ENCODE measurements at places on chromosomes 16 and 17.

DNA sequence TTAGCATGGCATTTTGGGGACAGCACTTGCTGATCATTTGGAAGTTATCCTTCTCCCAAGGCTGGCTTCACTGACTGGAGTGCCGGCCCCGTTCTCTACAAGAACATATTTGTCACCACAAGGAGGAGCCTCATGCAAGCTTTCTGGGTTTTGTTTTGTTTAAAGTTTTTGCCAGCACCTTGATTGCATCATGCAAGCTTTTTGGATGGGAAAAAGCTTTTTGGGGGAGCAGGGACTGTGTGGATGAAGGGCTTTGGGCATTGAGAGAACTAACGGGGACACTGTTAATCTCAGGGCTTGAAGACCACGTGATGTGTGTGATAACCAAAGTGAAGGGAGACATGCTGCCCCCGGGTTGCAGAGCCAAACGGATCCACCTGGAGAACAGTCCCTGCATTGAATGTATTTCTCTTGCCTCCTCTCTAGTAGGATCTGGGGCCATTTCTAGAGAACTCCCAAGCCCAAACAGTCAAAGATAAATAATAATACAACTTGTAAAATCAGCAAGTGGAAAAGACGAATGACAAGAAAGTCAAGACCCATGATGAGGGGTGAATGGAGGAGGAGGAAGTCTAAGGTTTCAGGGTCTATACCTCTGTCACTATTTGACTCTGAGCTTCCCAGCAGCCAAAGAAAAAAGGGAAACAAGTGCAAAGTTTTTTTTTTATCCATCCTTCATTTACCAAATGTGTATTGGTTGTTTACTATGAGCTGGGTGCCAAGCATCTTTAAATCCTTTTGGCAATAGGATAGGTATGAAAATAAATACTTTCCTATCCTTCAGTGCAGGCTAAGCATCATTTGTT lies 17.2 kb downstream of the TMEM114 start:
- no peak for DNase-seq

GRCh38 chr17:42667088-42667951 lies 8.2 kb downstream of the TUBG2 start:
- DNase-seq = no peak

DNA sequence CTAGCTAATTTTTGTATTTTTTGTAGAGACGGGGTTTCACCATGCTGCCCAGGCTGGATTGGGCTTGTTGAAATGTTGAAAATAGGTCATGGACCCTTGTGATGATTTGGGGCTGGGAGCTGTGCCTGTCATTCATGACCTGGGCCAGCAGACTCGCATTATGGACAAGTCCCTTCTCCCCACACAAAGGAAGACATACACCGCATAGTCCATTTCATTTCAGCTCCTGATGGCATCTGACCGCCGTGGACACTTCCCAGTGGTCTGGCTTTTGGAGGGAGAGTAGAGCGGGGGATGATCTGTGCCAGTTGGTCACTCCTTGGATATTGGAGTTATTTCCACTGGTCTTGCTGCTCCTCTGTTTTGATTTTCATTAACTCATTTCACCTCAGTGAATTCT lies 34.8 kb downstream of the MPRIP start:
- no peak for DNase-seq

- DNase-seq = no peak
Observed at GRCh38 chr17:73539166-73539565, 105.1 kb downstream of the SDK2 start.

DNA sequence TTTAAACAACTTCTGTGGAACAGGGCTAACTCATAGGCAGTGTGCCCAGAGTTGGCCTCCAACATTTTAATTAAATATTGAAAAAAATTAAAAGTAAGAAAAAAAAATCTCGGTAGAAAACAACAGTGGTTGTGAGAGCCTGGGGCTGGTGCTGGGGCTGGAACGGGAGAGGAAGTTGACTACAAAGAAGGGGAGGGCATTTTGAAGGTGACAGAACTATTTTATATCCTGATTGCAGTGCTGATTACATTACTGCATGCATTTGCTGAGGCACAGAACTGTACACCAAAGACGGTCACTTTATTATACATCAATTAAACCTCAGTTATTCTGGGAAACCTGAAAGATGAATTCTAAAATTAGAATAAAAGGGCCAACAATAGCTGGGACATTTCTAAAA lies 142.5 kb downstream of the PARN start:
- no peak for DNase-seq

- DNase-seq = no peak
Observed at GRCh38 chr17:32335687-32336086, 6.3 kb downstream of the C17orf75 start.

DNA sequence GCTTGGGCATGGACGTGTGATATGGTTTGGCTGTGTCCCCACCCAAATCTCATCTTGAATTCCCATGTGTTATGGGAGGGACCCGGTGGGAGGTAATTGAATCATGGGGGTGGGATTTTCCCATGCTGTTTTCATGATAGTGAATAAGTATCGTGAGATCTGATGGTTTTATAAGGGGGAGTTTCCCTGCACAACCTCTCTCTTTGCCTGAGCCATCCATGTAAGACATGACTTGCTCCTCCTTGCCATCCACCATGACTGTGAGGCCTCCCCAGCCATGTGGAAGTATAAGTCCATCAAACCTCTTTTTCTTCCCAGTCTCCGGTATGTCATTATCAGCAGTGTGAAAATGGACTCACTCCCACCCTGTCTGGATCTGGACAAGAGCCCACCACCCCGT lies 393.4 kb downstream of the SEC14L1 start:
- no peak for DNase-seq

DNA sequence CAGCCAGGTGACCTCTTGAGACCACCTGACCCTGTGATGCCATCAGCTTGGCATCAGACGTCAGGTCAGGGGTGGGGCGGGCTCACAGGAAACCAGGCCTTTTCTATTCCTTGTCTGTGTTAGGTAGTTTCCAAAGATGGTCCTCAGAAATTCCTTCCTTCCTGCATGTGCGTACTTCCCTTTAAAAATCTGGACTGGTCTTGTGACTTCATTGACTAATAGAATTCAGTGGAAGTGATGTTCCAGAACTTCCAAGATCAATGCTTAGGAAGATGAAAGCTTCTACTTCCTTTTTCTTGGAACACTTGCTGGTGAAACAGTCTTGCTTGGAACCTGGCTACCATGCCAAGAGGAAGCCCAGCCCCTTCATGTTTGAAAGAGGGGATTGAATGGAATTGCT lies 10.0 kb upstream of the N4BP1 start:
- DNase-seq = no peak

DNA sequence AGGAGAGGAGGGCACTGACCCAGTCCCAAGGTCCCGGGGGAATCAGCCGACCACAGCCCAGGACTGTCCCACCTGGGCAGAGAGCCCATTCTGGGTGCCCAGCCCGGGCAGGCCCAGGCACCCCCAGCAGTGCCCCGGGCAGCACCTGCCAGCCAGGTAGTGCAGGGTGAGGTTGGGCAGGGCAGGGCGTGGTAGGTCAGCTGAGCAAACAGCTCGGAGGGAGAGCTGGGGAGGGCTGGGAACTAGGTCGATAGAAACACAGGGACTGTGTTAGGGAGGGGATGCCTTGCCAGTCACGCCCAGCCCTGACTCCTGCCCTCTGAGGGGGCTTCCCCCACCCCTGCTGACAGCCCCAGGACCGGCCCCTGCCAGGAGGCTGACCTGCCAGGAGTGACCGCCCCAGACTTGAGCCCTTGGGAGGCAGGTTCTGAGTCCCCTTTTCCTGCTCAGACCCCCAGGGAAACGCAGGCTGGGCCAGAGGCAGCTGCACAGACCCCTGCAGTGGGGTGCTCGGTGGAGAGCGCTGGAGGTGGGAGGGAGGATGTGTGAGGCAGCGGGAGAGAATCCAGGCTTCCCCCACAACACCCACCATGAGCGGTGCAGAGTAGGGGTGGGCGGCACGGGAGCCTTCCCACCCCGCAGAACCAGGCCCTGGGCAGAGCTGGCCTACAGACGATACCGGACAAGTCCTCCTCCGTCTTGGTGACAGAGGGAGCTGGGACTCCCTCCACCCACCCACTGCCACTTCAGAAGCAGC lies 4.7 kb downstream of the HS3ST6 start:
- DNase-seq = no peak

- no peak for DNase-seq
Observed at GRCh38 chr16:12685806-12686205, 117.9 kb downstream of the CPPED1 start.

- no peak for DNase-seq
Observed at GRCh38 chr17:4980644-4981216, 6.7 kb downstream of the CAMTA2 start.

DNA sequence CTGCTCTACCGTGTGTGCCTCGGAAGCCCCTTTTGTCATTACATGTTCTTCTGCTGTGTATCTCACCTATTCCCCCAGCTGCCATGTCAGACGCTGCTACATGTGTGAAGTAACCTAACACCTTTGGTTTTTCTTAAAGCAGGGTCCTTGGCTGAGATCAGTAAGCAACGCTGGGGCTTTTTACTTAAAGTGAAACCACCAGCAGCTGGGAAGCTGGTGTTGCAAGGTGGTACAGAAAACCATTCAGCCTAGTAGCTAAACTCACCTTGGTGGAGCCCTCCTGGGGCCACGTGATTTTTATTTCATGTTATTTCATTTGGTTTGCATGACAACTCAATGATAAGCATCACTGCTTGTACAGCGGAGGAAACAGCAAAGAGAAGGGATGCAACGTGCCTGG lies 62.6 kb downstream of the PLCG2 start:
- DNase-seq = no peak

DNA sequence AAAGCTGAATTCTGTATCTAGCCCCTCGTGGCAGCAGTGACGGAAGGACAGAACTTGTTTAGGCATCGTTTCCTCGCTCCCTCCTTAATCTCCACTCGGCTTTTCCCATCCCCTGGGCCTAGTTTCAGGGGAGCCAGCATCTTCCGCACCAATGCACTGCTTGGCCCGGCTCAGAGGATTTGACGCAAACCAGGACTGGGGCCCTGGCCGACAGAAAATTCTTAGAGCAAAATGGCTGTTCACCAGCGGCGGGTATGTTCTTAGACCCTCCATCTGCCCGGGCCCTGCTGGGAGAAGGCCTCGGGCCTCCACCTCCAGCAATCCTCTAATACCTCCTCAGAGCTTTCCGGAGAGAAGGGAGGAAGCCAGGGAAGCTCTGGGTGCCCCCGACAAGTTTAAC lies 54.6 kb downstream of the TBC1D16 start:
- no peak for DNase-seq

DNA sequence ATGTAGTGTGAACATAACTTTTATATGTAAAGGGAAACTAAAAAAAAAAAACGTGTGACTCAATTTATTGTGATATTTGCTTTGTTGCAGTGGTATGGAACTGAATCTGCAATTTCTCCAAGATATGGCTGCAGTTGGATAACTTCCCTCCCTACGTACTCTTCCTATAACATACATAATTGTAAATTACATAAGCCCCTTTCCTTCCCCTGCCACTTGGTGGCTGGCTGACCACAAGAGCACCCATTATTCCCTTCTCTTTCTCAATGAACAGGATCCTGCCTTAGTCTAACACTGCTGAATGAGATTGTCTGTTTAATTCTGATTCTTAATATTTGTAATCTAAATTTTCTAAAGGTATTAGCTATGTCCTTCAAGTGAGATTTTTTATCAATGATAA lies 27.8 kb downstream of the CCL4 start:
- no peak for DNase-seq

DNA sequence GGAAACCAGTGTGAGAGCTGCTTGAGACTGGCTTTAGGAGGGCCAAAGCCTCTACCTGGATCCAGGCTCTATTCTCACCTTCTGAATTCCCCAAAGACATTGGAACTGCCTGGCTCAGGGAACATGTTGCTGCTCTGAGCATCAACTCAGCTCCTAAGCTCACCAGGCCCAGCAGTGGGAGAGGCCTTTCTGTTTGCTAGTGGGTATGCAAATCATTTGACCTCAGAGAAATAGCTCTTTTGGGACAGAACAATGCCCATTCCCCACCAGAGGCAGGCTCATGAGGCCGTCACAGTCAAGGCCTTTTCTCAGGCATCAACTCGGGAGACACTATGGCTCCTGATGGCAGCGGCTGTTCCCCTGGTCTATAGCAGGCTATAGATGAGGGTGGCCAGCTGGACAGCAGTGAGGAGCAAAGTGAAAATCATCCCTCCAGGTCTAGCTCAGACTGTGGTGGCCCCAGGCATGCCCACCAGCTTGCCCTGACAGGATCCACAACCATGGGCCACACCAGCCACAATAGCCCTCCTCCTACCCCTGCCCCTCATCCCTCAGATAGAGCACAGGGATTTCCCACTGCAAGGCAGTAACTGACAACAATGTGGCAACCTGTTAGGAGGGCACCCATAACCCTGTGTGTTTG lies 30.4 kb upstream of the GFOD2 start:
- no peak for DNase-seq

- no peak for DNase-seq
Observed at GRCh38 chr16:78127130-78127529, 27.7 kb downstream of the WWOX start.

GRCh38 chr16:57188711-57189002 lies 2.5 kb downstream of the RSPRY1 start:
- no peak for DNase-seq

- DNase-seq = no peak
Observed at GRCh38 chr17:75074532-75074931, 13.2 kb upstream of the SLC16A5 start.

- DNase-seq = no peak
Observed at GRCh38 chr16:75099738-75100602, 16.6 kb downstream of the LDHD start.

DNA sequence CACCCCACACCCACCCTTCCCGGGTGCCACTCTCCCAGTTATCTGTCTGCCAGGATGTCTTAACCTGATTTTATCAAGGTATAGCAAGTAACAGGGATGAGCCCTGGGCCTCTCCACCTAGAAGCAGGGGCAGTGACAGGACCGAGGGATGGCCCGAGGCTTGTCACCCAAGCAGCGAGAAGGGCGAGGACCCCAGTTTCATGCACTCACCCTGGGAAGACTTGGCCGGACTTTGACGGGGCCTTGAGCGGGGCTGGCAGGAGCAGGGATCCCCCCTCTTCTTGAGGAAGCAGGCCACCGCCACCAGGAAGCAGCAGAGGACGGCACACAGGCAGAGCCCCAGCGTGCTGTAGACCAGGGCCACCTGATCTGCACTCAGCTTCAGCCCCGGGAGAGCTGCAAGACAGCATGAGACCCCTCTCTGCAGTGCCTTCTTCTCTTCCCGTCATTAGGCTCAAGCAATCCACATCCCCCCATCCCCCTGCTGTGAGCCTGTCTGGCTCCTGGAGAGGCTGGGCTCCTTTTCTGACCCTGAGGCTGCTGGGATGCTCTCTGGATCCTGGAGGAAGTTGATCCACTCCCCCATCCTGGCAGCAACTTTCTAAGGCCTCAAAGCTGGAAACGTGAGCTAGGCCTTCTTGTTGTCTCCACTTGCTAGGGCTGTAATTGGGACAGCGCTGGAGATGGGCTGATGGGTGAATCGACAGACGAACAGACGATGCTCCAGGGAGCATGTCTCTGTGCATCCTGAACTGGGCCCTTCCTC lies 31.6 kb downstream of the TNFRSF13B start:
- no peak for DNase-seq

DNA sequence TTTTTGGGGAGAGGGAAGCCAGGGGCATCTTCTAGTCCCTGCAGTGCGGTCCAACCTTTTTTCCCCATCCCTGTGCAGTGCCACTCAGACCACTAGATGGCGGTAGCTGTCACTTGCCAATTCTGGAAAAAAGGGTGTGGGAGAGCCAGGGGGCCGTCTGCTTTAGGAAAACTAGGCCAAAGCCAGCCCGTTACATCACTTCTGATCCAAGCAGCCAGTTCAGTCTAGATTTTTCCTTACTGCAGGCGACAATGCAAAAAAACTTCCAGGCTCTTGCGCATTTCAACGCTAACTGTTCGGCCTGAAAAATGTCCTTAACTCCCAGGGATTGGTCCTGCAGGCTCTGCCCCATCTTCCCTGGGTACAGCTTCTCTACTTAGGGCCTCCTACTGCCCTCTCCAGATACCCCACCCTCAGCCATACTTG lies 69.2 kb upstream of the CES5A start:
- DNase-seq = no peak

Measured in pulmonary artery endothelial cell (primary cell).